ENCODE measurements at places on chromosomes 16 and 17.

DNA sequence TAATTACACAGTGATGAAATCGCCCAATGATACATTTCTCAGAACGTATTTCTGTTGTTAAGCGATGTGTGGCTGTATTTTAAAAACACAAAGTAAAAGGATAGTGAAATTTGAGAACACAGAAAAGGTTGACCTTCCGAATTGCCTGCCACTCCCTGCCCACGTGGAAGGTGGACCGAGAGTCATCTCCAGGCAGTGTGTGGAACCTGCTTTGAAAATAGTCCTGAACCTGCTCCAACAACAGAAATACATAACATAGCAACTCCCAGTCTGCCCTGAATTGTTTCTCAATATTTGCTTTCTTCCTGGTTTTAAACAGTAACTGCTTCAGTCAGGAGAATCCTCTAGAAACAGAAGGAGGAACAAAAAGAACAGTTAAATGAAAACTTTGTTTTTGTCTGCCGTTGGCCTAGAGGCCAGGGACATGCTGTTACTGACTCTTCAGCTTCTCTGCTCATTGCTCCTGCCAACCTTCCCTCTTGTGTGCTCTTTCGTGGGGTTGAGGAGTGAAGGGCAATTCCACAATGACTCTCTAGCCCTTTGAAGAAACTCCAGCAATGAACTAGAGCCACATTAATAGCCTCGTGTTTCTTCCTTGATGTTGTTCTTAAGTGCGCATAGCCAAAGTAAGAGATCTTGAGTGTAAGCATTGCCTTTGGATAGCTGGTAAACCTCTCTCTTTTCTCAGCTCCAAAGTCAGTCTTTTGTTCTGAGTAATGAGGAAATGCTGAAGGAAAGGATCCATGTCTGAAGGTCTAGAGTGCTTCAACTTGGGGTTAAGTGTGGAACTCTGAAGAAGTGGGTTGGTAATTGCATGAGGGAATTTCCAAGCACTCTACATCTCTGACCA, 452.5 kb upstream of the CCL2 start:
- no peak for DNase-seq
- H3K4me1 ChIP-seq: no peaks in the 10 kb centered on the region
- no peaks in the 10 kb centered on the region for H3K36me3 ChIP-seq
- H3K27ac ChIP-seq: no peak overlapping the region
- no peak overlapping the region for H3K4me3 ChIP-seq

DNA sequence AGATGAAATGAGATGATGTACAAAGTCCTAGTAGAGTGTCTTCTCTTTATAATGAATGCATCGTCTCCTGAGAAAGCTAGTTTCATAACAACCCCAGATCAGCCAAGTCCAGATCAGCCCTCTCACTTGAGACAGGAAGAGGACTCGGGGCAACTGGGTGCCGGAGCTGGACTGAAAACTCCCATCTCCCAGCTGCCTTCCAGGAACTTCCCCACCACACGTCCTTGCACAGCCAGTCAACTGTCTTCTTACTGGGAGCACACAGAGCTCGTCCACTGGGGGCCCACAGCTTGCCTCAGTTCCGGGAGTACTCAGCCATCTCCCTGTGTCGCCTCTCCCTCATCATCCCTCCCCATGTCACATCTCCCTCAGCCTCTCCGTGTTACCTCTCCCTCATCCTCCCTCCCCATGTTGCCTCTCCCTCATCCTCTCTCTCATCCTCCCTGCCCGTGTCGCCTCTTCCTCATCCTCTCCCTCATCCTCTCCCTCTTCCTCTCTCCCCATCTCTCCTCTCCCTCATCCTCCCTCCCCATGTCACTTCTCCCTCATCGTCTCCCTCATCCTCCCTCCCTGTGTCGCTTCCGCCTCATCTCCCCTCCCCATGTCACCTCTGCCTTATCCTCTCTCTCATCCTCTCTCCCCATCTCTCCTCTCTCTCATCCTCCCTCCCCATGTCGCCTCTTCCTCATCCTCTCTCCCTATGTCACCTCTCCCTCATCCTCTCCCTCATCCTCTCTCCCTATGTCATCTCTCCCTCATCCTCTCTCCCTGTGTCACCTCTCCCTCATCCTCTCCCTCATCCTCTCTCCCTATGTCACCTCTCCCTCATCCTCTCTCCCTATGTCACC, 22.4 kb upstream of the KCNH6 start:
- no peak overlapping the region for H3K27ac ChIP-seq
- no peak overlapping the region for H3K4me3 ChIP-seq
- no peaks in the 10 kb centered on the region for H3K4me1 ChIP-seq

DNA sequence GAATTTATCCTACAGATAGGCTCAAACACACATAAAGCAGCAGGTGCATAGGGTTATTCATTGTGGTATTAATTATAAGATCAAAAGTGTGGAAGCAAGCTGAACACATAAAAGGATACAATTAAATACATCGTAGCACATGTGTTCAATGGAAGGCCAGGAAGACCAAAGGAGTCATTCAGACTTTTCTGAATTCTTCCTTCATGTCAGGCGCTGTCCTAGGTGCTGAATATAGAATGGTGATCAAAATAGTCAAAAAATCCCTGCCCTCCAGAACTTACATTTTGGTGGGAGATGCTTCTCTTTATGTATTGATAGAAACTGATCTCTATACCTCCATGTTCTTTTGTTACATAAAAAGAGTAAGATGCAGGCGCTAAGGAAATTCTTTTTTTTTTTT, 439.0 kb upstream of the ASIC2 start:
- H3K36me3 ChIP-seq: no peaks in the 10 kb centered on the region
- H3K4me1 ChIP-seq: no peaks in the 10 kb centered on the region
- no peak overlapping the region for H3K27ac ChIP-seq
- no peaks in the 10 kb centered on the region for H3K27me3 ChIP-seq
- H3K4me3 ChIP-seq: no peak overlapping the region

GRCh38 chr17:10471858-10472257, 2.5 kb upstream of the MYH4 start:
- peaks cover 14% of the 10 kb centered on the region for H3K27me3 ChIP-seq
- no peak for DNase-seq
- no peaks in the 10 kb centered on the region for H3K4me1 ChIP-seq
- H3K36me3 ChIP-seq: no peaks in the 10 kb centered on the region

DNA sequence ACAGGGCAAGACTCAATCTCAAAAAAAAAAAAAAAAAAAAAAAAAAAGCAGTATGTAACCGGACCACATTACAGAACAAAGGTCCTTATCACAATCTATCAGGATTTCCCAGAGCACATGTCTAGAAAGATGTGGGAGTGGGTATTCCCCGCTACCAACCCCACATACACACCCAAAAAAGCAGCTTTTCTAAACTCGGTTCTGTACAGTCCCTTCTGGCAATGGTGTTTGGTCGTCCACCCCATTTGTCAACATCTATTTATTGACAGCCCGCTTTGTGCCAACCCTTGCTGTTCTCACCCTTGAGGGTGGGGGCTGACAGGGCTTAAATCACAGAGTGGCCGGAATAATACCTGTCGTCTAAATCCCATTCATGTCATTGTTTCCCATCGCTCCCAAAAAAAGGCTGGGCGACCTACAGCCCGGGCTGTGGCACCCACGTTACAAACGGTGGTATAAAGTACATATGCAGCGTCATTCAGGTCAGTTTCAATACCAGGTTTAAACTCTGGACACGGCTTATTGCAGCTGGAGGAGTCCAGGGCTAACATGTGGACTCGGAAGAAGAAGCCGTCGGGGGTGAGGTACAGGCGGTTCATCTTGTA, 3.6 kb downstream of the C17orf58 start:
- peaks cover 33% of the 10 kb centered on the region for H3K4me1 ChIP-seq
- H3K36me3 ChIP-seq: no peaks in the 10 kb centered on the region

GRCh38 chr17:61587807-61588660, 3.0 kb downstream of the NACA2 start:
- H3K27me3 ChIP-seq: no peaks in the 10 kb centered on the region
- no peak for DNase-seq
- H3K4me1 ChIP-seq: no peaks in the 10 kb centered on the region
- H3K36me3 ChIP-seq: no peaks in the 10 kb centered on the region

- peak overlapping the region; percentile 8 for H3K27ac ChIP-seq
- no peak overlapping the region for H3K4me3 ChIP-seq
- no peak for DNase-seq
- no peaks in the 10 kb centered on the region for H3K27me3 ChIP-seq
Observed at GRCh38 chr17:80815151-80815681, 176.4 kb upstream of the CHMP6 start.

DNA sequence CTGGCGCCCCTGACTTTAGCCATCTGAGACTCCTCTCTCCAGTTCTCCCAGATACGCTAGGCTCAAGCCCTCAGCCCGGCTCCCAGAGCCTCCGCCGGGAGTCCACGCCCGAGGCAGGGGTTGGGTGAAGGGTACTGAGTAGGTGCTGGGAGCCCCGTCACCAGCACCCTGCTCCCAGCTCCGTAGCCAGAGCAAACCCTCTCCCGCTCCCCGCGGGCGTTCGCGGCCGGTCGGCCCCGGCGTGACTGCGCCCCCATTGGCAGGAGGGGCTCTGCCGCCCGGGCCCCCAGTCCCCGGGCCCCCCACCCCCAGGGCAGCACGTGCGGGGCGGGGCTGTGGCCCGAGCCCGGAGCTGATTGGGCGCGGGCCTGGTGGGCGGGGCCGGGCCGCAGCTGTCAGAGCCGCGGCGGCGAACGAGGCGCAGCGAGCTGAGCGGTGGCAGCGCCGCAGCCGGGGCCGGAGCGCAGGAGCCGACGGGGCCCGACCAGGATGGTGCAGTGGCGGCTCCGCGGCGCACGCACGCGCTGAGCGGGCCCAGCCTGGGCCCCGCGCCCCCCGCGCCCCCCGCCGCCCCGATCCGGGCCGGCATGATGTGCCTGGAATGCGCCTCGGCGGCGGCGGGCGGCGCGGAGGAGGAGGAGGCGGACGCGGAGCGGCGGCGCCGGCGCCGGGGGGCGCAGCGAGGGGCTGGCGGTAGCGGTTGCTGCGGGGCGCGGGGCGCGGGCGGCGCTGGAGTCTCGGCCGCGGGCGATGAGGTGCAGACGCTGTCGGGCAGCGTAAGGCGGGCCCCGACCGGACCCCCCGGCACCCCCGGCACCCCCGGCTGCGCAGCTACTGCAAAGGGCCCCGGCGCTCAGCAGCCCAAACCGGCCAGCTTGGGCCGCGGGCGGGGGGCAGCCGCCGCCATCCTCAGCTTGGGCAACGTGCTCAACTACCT, at the start of gene SPNS2:
TSS of gene SPNS2 (plus strand) at position 421 of the 937 bp plus-strand sequence. CDS start at position 588, 167 bp downstream.
- H3K36me3 ChIP-seq: no peaks in the 10 kb centered on the region
- peak; percentile 78 for DNase-seq
- H3K4me1 ChIP-seq: peaks cover 24% of the 10 kb centered on the region
- peaks cover 28% of the 10 kb centered on the region for H3K27me3 ChIP-seq
- no peak within 1 kb of the TSS for H3K27ac ChIP-seq

- H3K36me3 ChIP-seq: no peaks in the 10 kb centered on the region
- H3K4me3 ChIP-seq: no peak within 1 kb of the TSS
- H3K27me3 ChIP-seq: no peaks in the 10 kb centered on the region
- no peak for DNase-seq
Observed at GRCh38 chr17:74545843-74546230, at the start of gene CD300C. TSS of gene CD300C (minus strand) at chr17:74546115. CDS start at chr17:74545782, 333 bp downstream.

- peaks cover 31% of the 10 kb centered on the region for H3K4me1 ChIP-seq
- H3K27ac ChIP-seq: peak overlapping the region; percentile 94
Observed at GRCh38 chr17:81665205-81666091, 957 bp downstream of the OXLD1 start.

- no peaks in the 10 kb centered on the region for H3K4me1 ChIP-seq
- DNase-seq: no peak
- no peaks in the 10 kb centered on the region for H3K27me3 ChIP-seq
- H3K4me3 ChIP-seq: no peak overlapping the region
Observed at GRCh38 chr16:81664153-81664552, 114.9 kb upstream of the PLCG2 start.

DNA sequence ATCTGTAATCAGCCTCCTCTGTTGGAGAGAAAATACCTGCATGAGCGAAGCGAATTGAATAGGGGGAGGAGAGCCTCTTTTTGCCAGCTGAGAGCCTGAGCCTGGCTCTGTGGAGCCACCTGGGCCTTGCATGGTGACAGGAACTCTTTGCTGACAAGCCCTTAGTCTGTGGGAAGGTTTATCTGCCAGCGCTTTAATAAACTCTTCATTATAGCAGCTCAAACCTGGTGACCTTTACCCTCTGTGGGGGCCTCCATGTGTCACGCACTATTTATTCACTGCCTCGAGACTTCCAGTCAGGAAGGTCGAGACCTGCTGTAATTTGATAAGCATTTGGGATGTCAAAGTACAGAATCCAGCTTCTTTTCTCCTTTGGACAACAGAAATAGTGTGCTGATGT, 282.6 kb downstream of the CBLN1 start:
- H3K27ac ChIP-seq: no peak overlapping the region
- no peaks in the 10 kb centered on the region for H3K36me3 ChIP-seq
- H3K4me1 ChIP-seq: no peaks in the 10 kb centered on the region
- no peak for DNase-seq
- no peaks in the 10 kb centered on the region for H3K27me3 ChIP-seq

DNA sequence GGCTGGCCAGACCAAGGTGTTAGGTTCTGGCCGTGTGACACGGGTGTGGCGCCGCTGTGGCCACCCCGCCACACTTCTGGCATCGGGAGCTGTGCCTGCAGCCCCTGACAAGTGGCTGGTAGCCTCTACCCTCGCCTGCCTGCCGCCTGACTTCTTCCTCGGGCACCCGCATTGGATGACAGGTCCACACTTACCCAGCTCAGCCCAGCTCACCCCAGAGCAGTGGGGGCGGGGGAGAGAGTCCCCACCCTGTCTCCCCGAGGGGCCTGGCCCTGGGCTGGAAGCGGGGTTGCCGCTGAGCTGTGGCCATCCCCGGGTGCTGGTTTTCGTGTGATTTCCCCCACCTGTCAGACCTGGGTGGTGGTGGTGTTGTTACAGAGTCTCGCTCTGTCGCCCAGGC, 53.9 kb upstream of the ACSF3 start:
- H3K36me3 ChIP-seq: no peaks in the 10 kb centered on the region
- no peak overlapping the region for H3K27ac ChIP-seq
- no peaks in the 10 kb centered on the region for H3K27me3 ChIP-seq
- H3K4me1 ChIP-seq: peaks cover 4% of the 10 kb centered on the region
- DNase-seq: no peak

GRCh38 chr16:3655396-3656159, 1.1 kb downstream of the DNASE1 start:
- DNase-seq: no peak
- H3K4me3 ChIP-seq: no peak overlapping the region
- no peak overlapping the region for H3K27ac ChIP-seq
- peaks cover 70% of the 10 kb centered on the region for H3K36me3 ChIP-seq
- no peaks in the 10 kb centered on the region for H3K4me1 ChIP-seq

DNA sequence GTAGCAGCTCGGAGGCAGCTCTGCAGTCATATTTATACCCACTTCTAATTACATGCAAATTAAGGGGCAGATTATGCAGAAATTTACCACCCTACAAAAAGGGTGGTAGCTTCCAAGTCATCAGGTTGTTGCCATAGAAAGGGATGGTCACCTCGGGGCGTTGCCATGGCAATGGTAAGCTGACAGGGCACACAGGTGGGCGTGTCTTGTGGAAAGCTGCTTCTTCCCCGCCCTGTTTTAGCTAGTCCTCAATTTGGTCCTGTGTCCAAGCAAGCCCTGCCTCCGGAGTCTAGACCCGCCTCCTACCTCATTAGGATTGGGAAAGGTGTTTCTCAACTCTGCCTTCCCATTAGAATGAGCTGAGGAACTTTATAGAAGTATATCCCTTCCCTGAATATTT, 98.7 kb downstream of the HS3ST2 start:
- H3K36me3 ChIP-seq: no peaks in the 10 kb centered on the region
- H3K4me3 ChIP-seq: no peak overlapping the region
- peaks cover 16% of the 10 kb centered on the region for H3K27me3 ChIP-seq
- no peak overlapping the region for H3K27ac ChIP-seq
